ENCODE measurements at places on chromosomes 12 and 14. TPM values are rescaled to one million over a fixed set of nuclear protein-coding genes. Genes with fewer than 3 reads are reported as not detected.

DNA sequence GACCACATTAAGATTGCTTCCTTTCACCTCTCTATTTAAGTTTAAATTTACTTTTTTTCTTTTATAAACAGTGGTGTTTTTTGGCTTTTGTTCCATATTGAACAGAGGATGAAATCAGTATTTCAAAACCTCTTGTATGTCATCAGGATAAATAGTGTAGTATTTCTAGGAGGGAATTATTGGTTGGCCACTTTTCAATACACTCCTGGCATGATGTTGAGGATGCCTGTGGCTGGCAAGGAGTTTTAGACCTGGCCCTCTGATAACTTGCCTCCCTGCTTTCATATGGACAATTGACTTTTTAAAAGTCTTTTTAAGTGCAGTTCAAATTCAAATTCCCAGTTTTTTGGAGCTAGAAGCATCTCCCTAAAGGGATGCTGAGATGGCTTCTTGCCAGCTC is 9.8 kb downstream of the TMTC2 start:
- no peaks in the 10 kb centered on the region for H3K27me3 ChIP-seq
- no peak overlapping the region for H3K27ac ChIP-seq
- no peak for DNase-seq
- no peak overlapping the region for H3K4me3 ChIP-seq

DNA sequence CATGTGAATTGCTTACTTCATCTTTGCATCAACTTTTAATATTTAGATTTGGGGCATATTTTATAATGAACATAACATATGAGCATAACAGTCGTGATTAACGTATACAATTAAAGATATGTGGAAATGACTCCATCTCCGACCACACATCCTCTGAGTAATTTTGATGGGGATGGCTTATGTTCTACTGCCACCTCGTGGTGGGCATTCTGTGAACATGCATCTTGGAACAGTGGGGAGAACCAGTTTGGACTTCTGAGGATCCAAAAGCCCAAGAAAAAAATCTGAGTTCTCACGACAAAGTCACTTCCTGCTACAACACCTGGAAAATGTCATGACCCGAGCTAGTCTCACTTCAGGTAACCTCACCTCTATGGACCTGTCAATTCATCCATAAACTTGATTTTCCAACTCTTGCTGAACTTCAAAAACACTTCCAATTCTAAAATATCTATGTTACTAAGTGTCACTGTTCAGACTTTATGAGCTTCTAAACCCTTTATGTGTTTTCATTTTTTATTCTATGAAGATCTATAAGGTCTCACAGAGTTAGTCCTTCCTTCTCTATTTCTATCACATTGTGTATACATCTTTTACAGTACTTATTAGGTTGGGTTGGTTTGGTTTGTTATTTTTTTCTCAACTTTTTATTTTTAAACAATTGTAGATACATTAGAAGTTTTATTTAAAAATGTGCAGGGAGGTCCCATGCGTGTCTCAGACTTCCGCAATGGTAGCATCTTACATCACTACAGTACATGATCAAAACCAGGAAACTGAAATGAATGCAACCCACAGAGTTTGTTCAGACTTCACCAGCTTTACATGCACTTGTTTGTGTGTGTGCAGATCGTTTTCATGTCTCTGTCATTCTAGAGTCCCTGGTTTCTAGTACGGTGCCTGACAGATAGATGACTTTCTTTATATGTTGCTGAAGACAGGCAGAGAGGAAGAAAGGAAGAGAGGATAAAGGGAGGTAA is 38.2 kb upstream of the STAB2 start:
- no peaks in the 10 kb centered on the region for H3K27me3 ChIP-seq
- H3K27ac ChIP-seq, result no peak overlapping the region
- no peaks in the 10 kb centered on the region for H3K36me3 ChIP-seq
- peak; percentile 81 for DNase-seq
- no peak overlapping the region for H3K4me3 ChIP-seq
- H3K4me1 ChIP-seq, result no peaks in the 10 kb centered on the region

- H3K36me3 ChIP-seq, result peaks cover 39% of the 10 kb centered on the region
- no peaks in the 10 kb centered on the region for H3K27me3 ChIP-seq
- H3K27ac ChIP-seq, result no peak overlapping the region
Measured at GRCh38 chr12:96236221-96236822, 42.1 kb downstream of the ELK3 start.

- no peaks in the 10 kb centered on the region for H3K4me1 ChIP-seq
- no peak overlapping the region for H3K4me3 ChIP-seq
- DNase-seq, result no peak
- H3K27me3 ChIP-seq, result no peaks in the 10 kb centered on the region
- no peak overlapping the region for H3K27ac ChIP-seq
- H3K36me3 ChIP-seq, result no peaks in the 10 kb centered on the region
Measured at GRCh38 chr12:27982951-27983350, 10.4 kb upstream of the PTHLH start.

DNA sequence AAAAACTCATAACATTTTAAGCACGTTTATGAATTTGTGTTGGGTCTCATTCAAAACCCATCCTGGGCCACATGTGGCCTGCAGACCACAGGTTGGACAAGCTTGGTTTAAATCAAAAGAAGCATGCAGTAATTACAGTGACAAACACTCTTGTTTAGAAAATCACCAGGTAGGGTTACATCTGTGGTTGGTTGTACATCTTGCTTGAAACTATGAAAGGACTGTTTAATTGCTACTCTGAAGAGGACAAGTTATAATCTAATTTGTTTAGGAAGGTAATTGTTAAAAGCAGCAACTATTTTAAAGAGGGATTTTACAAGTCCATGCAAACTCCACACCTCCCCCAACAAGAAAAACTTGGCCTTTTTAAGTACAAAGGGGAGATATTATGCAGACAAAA is 4.0 kb downstream of the TRIP11 start:
- H3K4me3 ChIP-seq, result no peak overlapping the region
- no peak overlapping the region for H3K27ac ChIP-seq
- peaks cover 18% of the 10 kb centered on the region for H3K4me1 ChIP-seq
- H3K27me3 ChIP-seq, result no peaks in the 10 kb centered on the region

DNA sequence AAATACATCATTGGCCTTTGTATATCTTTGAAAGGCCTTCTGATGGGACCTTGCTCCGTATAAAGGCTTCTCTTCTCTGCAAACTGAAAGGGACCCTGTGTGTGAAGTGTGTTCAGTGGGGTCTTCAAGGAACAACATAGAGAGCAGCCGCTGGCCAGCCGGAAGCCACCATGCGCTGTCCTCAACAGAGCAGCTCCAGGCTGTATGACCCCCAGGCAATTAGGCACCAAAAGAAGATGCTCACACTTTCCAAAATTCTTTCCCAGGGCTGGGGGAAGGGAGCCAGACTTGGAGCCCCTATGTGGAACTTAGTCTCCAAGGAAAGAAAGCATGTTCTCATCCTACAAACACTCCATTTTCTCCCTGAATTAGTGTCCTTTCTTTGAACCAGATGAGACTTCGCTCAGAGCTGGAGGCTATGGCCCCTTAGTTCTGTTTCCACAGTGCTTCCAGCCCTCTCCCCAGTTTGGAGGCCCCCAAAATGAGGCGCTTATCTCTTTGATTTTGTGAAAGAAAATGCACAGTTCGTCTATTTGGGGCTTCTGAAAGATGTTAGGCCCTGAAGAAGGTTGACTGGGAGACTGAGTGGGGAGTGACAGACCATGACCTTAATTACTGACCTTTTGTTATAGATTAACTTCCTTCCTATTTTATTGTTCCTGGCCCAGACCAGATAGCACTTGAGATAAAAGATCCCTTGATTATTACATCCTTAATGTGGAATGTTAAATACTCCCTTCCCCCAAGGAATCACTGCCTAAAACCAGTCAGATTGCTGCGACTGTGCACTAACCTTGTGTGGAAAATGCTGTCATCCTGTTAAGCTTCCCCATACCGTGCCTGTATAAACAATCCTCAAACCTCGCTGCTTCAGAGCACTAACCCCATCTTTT is 128.3 kb upstream of the FGD4 start:
- no peak for DNase-seq

GRCh38 chr14:77327111-77327510 is 6.3 kb downstream of the GSTZ1 start:
- H3K27ac ChIP-seq, result no peak overlapping the region
- H3K4me1 ChIP-seq, result peaks cover 3% of the 10 kb centered on the region
- no peak for DNase-seq

- peak overlapping the region; percentile 49 for H3K27ac ChIP-seq
- no peaks in the 10 kb centered on the region for H3K36me3 ChIP-seq
- no peaks in the 10 kb centered on the region for H3K27me3 ChIP-seq
- H3K4me3 ChIP-seq, result no peak overlapping the region
Measured at GRCh38 chr12:108734200-108734906, 3.0 kb upstream of the CORO1C start.

DNA sequence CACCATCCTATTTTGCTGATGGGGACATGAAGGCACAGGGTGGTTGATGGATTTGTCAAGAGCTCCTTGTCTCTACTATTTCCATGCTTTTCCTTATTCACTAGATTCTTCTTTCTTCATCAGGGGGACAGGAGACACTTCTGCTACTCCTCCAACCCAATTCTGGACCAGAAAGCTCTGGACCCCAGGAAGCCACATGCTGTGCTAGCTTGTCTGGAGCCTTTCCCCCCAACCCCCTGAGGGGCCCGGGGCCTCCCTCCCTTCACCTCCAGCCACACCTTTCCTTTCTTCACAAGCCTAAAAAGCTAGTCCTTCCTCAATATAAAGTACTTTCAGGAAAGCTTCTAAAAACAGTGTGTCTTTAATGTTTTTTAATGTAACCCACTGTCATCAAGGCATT is 75.1 kb upstream of the CAPRIN2 start:
- no peak for DNase-seq
- no peak overlapping the region for H3K27ac ChIP-seq
- no peak overlapping the region for H3K4me3 ChIP-seq
- H3K36me3 ChIP-seq, result no peaks in the 10 kb centered on the region
- H3K27me3 ChIP-seq, result no peaks in the 10 kb centered on the region

The OR11H7 gene
- not detected for polyA plus RNA-seq

The NINJ2 gene
- 10.2 TPM for polyA plus RNA-seq

The RNF212B gene
- not detected for polyA plus RNA-seq

The KLHDC1 gene
- 2.8 TPM for polyA plus RNA-seq

The P3H3 gene
- polyA plus RNA-seq, result 0.85 TPM

The GPR137C gene
- 0.22 TPM for polyA plus RNA-seq

The TMEM132C gene
- polyA plus RNA-seq, result not detected
